HFFc6 (cell line): ENCODE measurements at places on chromosomes 6 and 20.

GRCh38 chr20:33348136-33348937 is 53.0 kb downstream of the CDK5RAP1 start:
- H3K27ac ChIP-seq = no peak overlapping the region
- no peak overlapping the region for H3K4me3 ChIP-seq
- H3K27me3 ChIP-seq = peaks cover 8% of the 10 kb centered on the region; the same call in 1 of the 2 replicates
- H3K36me3 ChIP-seq = no peaks in the 10 kb centered on the region
- no peaks in the 10 kb centered on the region; the same call in 1 of the 2 replicates for H3K4me1 ChIP-seq

DNA sequence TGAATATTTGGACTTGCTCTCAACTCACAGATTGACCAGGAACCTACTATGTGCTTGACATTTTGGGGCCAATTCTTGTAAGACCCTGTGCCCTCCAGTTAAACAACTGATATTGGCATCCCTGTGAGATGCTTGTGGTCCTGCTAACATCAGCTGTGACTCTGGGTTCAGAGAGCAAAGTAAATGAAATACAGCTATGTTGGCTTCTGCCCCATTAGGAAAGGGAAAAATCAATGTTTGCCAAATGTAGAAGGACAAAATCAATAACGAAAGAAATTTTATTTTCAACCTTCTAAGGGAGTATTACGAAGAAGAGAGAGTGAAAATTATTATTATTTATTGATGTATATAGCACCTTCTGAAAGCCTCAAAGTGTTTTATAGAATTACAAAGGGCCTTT is 266.9 kb upstream of the ARID1B start:
- no peak for DNase-seq
- no peak overlapping the region for H3K4me3 ChIP-seq
- H3K36me3 ChIP-seq = no peaks in the 10 kb centered on the region
- H3K27ac ChIP-seq = no peak overlapping the region

- H3K27ac ChIP-seq = no peak overlapping the region
- no peaks in the 10 kb centered on the region for H3K4me1 ChIP-seq
- H3K4me3 ChIP-seq = no peak overlapping the region
- no peaks in the 10 kb centered on the region for H3K27me3 ChIP-seq
These were observed 689.4 kb upstream of the MAP3K7 start for GRCh38 chr6:91276315-91276714.

- no peak overlapping the region for H3K4me3 ChIP-seq
- no peak for DNase-seq
- peak overlapping the region; percentile 33; the same call in 1 of the 2 replicates for H3K27ac ChIP-seq
These were observed 97.3 kb downstream of the CAP2 start for GRCh38 chr6:17490724-17491123.

GRCh38 chr20:62844182-62844581 is 17.4 kb downstream of the TCFL5 start:
- H3K36me3 ChIP-seq = peaks cover 31% of the 10 kb centered on the region
- peaks cover 7% of the 10 kb centered on the region for H3K4me1 ChIP-seq
- no peak overlapping the region for H3K27ac ChIP-seq
- H3K27me3 ChIP-seq = peaks cover 3% of the 10 kb centered on the region; the same call in 1 of the 2 replicates
- no peak overlapping the region for H3K4me3 ChIP-seq
- no peak for DNase-seq

DNA sequence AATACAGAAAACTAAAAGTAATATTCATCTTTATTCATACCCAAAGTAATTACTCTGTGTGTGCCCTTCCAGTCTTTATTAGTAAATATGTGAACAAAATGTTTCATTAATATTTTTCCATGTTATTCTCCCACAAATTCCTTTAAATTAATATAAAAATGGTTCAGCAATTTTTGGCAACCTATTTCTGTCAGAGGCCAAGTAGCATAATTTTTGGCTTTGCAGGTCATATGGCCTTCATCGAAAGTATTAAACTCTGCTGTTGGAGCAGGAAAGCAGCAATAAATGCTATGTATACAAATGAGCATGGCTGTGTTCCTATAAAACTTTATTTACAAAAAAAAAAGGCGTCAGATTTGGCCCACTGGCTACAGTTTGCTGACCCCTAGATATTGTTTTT is 16.1 kb downstream of the ZC2HC1B start:
- H3K36me3 ChIP-seq = peaks cover 10% of the 10 kb centered on the region; the same call in 1 of the 2 replicates
- peaks cover 5% of the 10 kb centered on the region; the same call in 1 of the 2 replicates for H3K4me1 ChIP-seq
- DNase-seq = no peak

GRCh38 chr6:84349542-84349941 is 122.1 kb upstream of the CEP162 start:
- H3K27ac ChIP-seq = no peak overlapping the region
- no peak overlapping the region for H3K4me3 ChIP-seq
- H3K36me3 ChIP-seq = no peaks in the 10 kb centered on the region
- no peak for DNase-seq
- H3K4me1 ChIP-seq = no peaks in the 10 kb centered on the region
- H3K27me3 ChIP-seq = no peaks in the 10 kb centered on the region

GRCh38 chr6:13318821-13319220 is 9.5 kb downstream of the TBC1D7 start:
- DNase-seq = no peak
- no peak overlapping the region for H3K27ac ChIP-seq
- H3K36me3 ChIP-seq = peaks cover 35% of the 10 kb centered on the region
- no peaks in the 10 kb centered on the region for H3K4me1 ChIP-seq

- H3K27ac ChIP-seq = no peak overlapping the region
- no peak for DNase-seq
- H3K4me3 ChIP-seq = no peak overlapping the region
These were observed 81.6 kb downstream of the C6orf118 start for GRCh38 chr6:165227644-165228329.

- H3K27ac ChIP-seq = peak overlapping the region; percentile 87
- H3K36me3 ChIP-seq = no peaks in the 10 kb centered on the region; the same call in 1 of the 2 replicates
- H3K27me3 ChIP-seq = no peaks in the 10 kb centered on the region; the same call in 1 of the 2 replicates
- H3K4me1 ChIP-seq = peaks cover 52% of the 10 kb centered on the region
- DNase-seq = no peak
- peak overlapping the region; percentile 65 for H3K4me3 ChIP-seq
These were observed 10.4 kb downstream of the SERPINB6 start for GRCh38 chr6:2960935-2961334.

- H3K4me3 ChIP-seq = no peak overlapping the region
- H3K4me1 ChIP-seq = peaks cover 6% of the 10 kb centered on the region; the same call in 1 of the 2 replicates
- H3K27me3 ChIP-seq = no peaks in the 10 kb centered on the region
These were observed 526.0 kb upstream of the SOX4 start for GRCh38 chr6:21067521-21067920.

GRCh38 chr6:19479551-19479950 is 357.6 kb upstream of the ID4 start:
- H3K27me3 ChIP-seq = peaks cover 8% of the 10 kb centered on the region; the same call in 1 of the 2 replicates
- no peak overlapping the region for H3K27ac ChIP-seq
- DNase-seq = no peak
- no peak overlapping the region for H3K4me3 ChIP-seq
- peaks cover 27% of the 10 kb centered on the region for H3K4me1 ChIP-seq
- H3K36me3 ChIP-seq = 0 out of 2 replicates have a peak, but pooled peaks cover 5% of the 10 kb centered on the region

GRCh38 chr20:42985628-42986027 is 204.1 kb downstream of the PTPRT start:
- no peak overlapping the region for H3K4me3 ChIP-seq
- H3K27ac ChIP-seq = no peak overlapping the region
- DNase-seq = no peak
- peaks cover 4% of the 10 kb centered on the region for H3K36me3 ChIP-seq
- H3K27me3 ChIP-seq = no peaks in the 10 kb centered on the region

GRCh38 chr20:32969356-32970114 is 34.7 kb downstream of the SUN5 start:
- no peaks in the 10 kb centered on the region for H3K36me3 ChIP-seq
- peaks cover 32% of the 10 kb centered on the region for H3K27me3 ChIP-seq
- H3K27ac ChIP-seq = no peak overlapping the region
- no peaks in the 10 kb centered on the region for H3K4me1 ChIP-seq
- no peak overlapping the region for H3K4me3 ChIP-seq

DNA sequence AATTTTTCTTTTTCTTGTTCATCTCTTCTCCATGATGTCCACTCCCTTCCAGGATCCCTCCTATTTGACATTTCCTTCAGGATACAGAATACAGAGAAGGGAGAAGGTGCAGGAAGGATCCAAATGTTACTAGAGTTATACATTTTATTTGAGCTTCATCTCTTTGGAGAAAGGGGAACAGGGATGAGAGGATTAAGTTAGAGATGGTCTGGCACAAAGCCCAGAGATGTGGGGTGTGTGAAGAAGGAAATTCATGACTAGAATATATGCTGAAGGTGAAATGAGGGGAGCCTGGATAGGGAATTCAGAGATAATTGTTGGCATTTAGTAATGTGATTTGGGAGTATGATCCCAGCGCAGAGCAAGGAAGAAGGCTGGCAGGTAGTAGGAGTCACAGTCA is 22.5 kb upstream of the SRPK1 start:
- no peak for DNase-seq
- H3K27me3 ChIP-seq = peaks cover 7% of the 10 kb centered on the region
- H3K27ac ChIP-seq = no peak overlapping the region
- no peak overlapping the region for H3K4me3 ChIP-seq
- H3K4me1 ChIP-seq = peaks cover 12% of the 10 kb centered on the region

DNA sequence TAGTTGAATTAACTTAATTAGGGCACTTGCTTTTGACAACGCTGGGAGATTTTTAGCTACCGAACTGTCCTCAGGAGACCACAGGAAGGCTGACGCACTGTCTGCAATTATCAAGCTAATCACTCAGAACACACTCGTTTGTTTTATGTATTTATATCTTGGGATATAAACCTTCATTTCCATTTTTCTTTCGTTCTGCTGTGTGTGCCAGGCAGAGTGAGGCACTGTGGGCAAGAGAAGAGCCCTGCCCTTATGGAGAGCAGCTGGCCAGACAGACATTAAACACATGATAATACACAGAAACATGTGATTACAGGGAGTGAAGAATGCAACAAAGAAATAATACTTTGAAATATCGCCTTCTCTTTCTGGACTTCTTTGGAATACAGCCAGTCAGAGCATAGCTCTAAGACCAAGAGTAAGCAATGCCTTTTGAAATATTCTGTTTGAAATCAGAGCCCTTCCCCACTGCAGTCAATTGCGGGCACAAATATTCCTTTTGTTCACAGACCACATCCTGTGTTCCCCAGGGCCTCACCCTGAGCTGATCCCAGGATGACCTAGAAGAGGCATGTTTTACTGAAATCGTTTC is 96.8 kb downstream of the ANKRD60 start:
- peak overlapping the region; percentile 62; the same call in 1 of the 2 replicates for H3K4me3 ChIP-seq
- H3K27me3 ChIP-seq = peaks cover 44% of the 10 kb centered on the region
- peaks cover 49% of the 10 kb centered on the region for H3K4me1 ChIP-seq

DNA sequence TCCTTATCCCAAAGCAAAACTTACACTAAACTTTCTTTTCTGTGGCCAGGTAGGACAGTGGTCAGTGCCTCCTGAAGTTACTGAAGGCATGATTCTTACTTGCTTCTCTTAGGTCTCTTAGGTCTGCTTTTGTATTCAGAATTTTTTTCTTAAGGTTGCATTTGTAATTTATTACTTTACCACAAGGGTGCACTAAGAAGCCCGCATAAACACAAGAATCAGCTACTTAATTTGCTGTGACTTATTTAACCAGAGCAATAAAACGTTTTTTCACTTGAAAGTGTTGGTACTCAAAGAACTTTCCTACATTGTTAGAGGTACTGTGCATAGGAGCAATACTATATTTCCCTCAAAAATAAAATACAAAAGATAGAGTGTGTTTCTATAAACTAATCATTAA is 75.4 kb upstream of the LAMA2 start:
- H3K27me3 ChIP-seq = peaks cover 2% of the 10 kb centered on the region
- H3K4me1 ChIP-seq = peaks cover 18% of the 10 kb centered on the region
- no peak overlapping the region for H3K27ac ChIP-seq
- peak; percentile 46 for DNase-seq

DNA sequence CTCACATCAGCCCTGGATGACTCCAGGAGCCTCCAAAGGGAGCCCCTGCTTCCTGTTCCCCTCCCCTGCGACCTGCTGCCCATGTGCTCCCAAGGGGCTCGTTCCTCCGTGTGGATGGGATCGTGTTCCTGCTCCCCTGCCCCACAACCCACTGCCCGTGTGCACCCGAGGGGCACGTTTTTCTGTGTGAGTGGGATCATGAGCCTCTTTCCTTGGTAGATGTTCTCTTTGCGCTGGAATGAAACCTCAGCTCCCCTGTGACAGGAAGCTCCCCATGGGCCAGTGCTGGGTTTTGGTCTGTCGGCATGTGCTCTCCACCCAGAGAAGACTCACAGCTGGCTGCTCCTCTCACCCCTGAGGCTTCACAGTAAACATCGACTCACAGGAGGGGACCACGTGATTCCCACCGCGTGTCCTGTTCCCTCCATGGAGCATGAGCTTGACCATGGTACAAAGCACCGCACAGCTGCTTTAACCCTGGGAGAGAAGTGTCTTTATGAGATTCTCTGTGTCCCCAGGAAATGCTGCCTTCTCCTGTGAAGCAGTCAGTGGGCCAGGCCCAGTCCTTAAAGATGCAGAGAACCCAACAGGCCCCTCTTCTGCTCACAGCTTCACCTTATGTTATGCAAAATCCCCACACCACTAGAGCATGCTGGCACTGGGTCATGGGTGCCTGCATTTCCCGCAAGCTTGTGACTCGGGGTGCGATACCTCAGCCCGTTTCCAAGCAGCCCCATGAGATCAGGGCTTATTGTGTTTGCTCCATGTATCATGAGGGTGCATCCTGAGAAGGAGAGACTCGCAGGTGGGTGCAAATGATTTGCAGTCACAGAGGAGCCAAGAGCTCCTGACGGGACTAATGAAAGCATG is 215.1 kb downstream of the ERMARD start:
- no peak overlapping the region for H3K27ac ChIP-seq
- H3K4me3 ChIP-seq = no peak overlapping the region
- H3K4me1 ChIP-seq = no peaks in the 10 kb centered on the region
- no peak for DNase-seq
- H3K36me3 ChIP-seq = peaks cover 6% of the 10 kb centered on the region; the same call in 1 of the 2 replicates

DNA sequence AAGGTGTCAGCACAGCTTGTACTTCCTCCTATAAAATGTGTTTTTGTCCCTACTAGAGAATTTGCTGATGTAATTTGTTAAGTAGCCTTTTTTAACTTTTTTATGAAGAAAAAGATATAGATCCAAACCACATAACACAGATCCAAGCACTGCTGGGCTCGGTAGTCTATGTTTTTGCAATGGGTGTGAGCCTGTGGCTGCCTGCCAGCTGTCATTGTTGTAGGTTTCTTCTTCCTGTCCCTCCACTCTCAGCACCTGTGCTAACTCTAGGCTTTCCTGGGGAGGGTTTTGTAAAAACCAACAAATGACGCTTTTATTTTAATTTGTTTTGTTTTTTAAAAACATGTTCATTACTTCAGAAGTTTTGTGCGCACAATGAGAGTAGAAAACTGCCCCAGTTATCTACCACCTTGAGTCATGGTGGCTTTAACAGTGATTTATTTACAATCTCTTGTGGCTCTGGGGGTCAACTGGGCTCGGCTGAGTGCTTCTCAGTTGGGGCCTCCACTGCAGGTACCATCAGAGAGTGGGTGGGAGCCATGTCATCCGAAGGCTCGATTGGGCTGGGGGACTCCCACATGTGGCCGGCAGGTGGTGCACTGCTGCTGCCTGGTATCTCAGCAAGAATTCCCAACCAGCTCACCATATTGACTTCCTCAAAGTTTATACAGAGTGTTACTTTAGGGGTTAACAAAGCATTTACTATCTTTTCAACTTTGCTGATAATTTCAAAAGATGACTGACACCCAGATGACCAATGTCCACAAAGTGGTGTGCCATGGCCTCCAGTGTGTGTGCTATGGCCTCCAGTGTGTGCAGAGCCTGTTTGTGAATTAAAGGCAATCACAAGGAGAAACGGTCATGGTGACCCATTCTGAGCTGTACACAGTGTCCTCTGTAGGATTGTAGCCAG is 3.0 kb upstream of the CCR6 start:
- no peak for DNase-seq
- H3K4me1 ChIP-seq = no peaks in the 10 kb centered on the region
- H3K4me3 ChIP-seq = no peak overlapping the region

GRCh38 chr20:830011-830521 is 3.4 kb upstream of the FAM110A start:
- peaks cover 40% of the 10 kb centered on the region for H3K4me1 ChIP-seq
- no peaks in the 10 kb centered on the region for H3K36me3 ChIP-seq
- H3K27me3 ChIP-seq = no peaks in the 10 kb centered on the region; the same call in 1 of the 2 replicates
- peak overlapping the region; percentile 41; the same call in 1 of the 2 replicates for H3K27ac ChIP-seq
